ENCODE measurements at places on chromosomes 5 and 9.

DNA sequence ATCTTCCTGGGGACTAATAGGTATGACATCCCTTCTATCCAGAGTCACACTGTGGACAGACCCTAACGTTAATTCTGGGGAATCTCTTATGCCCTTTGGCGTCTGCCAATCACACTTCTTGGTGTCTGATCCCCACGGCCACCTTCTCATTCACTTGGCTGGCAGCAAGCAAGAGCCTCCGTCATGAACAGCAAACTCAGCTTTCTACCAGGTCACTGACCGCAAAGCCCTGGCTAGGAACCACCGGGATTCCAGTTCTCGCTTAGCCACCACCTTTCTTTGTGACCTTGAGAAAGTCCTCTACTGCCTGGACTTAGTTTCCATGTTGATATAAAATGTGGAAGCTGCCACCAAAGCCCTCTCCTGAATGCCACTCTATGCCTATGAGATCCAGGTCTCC is 67.7 kb upstream of the FCN1 start:
- DNase-seq: no peak

DNA sequence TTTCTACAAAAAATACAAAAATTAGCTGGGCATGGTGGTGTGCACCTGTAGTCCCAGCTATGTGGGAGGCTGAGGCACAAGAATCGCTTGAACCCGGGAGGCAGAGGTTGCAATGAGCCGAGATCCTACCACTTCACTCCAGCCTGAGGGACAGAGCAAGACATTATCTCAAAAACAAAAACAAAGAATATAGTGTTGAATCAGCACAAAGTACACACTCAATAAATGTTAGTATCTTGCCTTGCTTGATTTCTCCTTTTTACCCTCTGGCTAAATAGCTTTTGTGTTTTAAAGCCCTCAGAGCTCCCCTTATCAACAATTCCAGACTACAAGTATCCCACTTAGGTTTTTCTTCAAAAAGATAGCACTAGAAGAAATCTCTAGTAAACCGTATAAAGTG is 37.5 kb upstream of the CCNG1 start:
- DNase-seq: no peak

DNA sequence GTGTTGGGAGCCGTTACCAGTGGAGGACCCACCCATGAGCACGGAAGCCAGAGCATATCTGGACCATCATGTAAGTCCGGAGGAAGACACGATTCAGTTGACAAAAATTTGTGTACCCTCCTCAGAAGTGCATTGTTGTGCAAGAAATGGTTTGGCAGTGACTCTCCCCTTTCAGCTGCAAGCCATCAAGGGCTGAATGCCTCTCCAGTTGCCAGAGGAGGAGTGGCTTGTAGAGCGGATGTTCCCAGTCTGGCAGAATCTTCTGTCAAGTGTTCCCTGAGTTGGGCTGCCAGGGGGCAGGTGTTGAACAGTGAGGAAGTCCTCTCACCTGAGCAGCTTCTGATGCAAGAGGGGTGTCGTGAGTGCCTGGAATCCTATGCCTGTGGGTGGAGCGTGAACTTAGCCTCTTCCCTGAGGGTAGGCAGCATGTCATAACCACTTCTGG is 27.6 kb upstream of the CDKN2AIPNL start:
- DNase-seq: peak; percentile 40

GRCh38 chr5:40680741-40681362 is 1.1 kb downstream of the PTGER4 start:
- DNase-seq: no peak

DNA sequence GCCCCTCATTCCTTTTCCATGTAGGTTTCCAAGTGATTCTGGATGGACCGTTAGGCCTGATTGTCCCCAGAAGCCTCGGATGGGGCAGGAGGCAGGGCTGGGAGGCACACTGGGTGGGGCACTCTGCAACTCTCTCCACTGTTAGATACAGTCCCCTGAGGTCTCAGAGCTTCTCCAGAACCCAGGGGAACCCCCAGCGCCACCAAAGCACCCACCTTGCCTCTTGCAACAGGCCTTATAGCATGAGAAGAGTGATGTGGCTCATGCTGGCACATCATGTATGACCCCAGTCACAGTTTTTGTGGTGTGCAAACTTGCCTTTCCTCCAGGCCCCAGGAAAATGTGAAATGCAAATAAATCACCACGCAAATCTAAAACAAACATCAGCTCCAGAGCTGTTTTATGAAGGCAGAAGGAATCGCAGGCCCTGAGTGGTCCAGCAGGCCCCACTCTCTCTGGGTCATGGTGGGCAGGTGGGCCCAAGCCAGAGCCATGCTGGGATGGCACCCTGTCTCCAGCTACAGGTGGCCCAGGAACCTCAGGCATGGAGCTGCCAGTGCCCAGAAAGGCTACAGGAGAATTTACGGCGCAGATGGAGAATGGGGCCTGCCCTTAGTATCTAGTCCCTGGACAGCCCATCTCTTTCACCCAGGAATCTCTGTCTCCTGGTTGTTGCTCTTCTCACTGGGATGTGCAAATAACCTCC is 36.3 kb upstream of the CDKN2AIPNL start:
- DNase-seq: no peak

DNA sequence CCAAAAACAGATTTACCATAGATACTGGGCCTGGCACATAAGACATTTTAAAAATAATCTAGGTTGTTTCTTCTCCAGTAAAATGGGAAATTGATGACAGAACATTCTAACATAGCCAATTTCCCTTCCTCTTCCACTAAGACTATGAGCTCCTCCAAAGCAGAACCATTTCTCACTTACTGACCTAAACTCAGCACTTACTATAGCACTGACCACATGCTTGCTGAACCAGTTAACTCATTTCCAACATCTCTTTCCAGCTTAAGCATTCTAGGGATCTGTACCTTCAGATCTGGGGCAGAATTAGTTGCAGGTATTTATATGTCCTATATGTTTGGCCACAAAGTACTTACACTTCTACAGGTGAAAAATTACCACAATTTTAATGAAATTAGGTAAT is 58.9 kb downstream of the TTC39B start:
- DNase-seq: no peak

DNA sequence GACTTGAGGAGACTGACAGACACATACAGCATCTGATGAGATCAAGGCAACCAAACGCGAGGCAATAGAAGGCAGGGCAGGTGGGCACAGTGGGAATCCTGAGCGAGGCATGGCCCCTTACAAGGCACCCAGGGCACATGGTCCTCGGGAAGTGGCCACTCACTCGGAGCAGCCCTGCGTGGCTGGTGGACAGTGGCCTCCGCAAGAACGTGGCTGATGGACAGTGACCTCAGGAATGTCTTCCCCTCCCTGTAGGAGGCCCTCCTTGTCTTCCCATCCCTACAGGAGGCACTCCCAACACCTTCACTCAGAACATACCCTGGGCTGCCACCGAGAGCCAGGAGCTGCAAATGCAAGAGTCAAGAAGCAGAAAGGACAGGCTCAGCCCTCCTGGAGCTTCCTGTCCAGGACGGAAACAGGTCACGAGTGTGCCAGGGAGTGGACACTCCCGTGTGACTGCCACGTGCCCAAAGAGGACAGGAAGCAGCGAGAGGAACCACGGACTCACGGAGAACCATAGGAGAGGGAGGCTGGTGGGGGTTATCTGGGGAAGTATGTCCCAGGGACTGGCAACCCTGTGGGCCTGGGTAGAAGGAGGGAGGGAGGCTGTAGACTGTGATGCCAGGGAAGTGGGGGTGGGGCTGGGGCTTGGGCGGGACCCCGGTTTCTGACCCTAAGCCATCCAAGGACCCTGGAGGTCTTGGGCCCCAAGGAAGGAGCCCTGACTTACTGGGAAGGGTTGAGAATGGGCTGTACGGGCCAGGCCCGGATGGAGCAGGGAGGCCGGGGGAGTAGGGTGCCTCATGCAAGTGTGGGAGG is 321.9 kb upstream of the IRX4 start:
- DNase-seq: no peak

DNA sequence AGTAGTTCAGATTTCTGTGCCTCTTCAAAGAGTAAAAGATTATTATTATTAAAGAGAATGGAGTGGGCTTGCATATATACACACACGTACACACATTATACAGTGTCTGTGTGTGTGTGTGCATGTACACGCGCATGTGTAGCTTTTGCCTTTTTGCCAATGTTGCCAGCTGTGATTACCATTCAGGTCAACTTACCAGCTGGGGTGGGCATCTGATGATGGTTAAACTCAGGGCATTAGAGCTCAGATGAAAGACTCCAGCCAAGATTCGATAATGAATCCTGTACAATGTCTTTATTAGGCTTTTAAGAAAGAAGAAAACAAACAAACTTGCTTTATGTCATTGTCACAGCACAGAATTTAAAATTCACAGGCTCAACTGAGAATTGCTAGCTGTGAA is 296.5 kb upstream of the DMAC1 start:
- DNase-seq: no peak

- no peak for DNase-seq
Observed at GRCh38 chr5:56812110-56812509, 3.2 kb upstream of the MAP3K1 start.

- DNase-seq: peak; percentile 77
Observed at GRCh38 chr5:124582561-124582840, 163.9 kb downstream of the ZNF608 start.

DNA sequence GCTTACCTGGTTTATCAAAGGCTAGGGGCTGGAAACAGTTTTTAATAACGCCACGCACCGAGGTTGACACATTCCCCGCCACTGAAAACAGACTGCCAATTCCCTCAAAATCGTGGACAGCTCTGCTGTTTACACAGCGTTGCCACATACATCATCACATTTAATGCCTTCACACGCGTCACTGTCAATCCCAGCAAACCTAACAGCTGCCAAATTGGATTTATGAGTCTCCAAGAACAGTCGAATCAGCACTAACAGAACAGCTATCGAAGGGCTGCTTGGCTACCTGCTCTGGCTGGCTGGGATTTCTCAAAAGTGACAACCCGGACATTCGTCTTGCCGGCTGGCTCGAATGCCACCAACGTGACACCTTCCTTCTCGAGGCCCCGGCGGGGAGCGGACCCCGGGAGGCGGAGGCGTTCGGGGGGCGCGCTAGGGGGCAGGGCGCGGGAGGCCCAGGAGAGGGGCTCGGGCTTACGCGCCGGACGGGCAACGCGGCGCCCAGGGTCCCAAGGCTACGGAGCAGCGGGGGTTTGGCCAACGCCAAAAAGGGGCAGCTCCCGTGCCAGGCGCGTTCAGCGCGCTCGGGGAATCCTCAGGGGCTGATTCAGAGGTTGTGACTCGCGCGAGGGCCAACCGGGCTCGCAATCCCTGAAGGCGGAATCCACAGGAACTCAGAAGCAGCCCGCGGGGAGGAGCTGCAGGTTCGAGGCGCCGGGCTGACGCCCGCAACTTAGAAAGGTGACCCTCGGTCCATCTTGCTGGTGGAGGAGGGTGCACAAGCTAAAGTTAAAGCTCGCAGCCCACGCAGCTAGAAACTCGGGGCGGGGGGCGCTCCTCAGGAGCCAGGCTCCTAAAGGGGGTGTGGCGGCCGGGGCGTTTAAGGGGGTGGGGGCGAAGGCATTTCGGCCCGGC is 1.2 kb downstream of the CDC14B start:
- DNase-seq: peak; percentile 22
